Tibial artery (tissue), 4 donors: ENCODE measurements at places on chromosomes 7 and 10.

- DNase-seq = no peak
Observed at GRCh38 chr7:37719077-37719476, 35.5 kb downstream of the GPR141 start.

DNA sequence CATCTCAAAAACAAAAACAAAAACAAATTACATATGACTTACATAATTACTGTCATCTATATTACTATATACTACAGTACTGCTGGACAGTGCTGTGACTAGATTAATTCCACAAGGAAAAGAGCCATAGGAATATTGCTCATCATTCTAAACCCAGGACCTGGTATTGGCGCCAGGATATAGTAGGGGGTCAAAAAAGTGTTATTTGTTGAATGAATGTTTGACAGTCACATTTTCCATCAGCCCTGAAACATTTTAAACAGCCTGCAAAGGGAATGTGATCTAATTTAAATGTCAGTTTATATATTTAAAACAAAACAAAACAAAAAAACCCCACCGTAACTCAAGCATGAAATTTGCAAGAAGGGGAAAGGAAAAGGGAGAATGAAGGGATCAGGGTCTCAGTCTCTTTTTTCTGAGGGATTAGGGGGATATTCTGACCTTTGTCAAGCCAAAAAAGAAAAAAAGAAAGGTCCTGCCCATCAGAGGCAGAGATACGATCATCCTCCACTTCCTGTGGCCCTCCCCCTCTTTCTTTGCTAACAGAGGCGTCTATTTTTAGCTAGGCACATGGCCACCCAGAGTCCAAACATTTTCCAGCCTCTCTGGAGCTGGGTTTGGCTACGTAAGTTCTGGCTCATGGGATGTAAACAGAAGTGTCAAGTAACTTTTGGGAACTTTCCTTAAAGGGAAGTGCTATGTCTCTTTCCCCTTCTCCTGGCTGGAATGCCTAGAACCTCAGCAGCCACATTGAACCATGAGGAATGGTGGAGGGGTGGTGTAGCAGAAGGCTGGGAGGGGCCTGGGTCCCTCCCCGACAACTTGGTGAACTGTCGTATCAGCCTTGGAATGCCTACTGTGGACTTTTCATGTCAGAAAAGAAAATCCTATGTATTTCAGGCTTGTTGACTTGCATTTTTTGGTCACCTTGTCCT is 44.6 kb upstream of the DLG5 start:
- peak; percentile 92 for DNase-seq

- DNase-seq = no peak
Observed at GRCh38 chr10:78483641-78484040, 450.0 kb downstream of the RPS24 start.

GRCh38 chr7:5626498-5626897 is 155.0 kb downstream of the RNF216 start:
- no peak for DNase-seq

- no peak for DNase-seq
Observed at GRCh38 chr7:40311307-40311706, 176.5 kb downstream of the SUGCT start.

DNA sequence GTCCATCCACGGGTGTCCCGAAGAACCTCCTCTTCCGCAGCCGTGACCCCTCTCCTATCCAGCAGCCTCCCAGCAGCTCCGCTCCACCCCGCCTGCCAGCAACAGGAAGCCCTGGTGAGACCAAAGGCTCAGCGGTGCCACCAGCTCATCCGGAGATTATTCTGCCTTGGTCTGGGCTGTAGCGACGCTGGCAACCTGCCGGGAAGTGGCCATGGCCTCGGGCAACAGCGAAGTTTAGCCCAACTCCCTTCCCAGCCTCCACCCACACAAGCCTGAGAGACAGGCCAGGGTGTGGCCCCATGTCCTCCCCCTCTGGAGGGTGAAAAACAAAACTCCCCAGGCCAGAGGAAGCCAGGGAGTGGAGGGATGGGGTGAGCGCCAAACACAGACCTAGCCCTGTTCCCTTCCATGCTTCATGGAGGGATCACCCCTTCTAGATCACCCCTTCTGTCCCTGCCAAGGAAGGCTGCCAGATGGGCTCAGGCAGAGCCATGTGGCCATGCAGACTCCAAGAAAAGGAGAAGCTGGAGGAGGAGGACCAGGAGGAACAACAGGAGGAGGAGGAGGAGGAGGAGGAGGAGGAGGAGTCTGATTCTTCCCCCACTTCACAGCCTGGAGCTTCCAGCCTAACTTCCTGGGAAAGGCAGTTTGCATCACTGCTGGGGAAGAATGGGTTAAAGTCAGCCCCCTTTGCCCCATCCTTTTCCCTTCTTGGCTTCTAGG is 918 bp downstream of the CALHM2 start:
- peak; percentile 82 for DNase-seq

- no peak for DNase-seq
Observed at GRCh38 chr7:123070702-123071286, 75.3 kb upstream of the TAS2R16 start.

DNA sequence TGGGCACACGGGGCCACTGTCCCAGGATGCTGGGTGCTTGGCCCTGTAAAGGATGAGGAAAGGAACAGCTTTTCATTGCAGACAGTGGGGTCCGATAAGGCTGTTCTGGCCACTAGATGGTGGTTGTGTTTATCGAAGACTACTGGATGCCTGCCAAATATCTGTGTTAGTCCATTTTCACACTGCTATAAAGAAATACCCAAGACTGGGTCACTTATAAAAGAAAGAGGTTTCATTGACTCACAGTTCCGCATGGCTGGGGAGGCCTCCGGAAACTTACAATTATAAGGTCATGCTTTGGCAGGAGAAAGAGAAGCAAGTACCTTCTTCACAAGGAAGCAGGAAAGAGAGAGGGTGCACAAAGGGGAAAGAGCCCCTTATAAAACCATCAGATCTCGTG is 32.2 kb upstream of the GARS1 start:
- DNase-seq = no peak

DNA sequence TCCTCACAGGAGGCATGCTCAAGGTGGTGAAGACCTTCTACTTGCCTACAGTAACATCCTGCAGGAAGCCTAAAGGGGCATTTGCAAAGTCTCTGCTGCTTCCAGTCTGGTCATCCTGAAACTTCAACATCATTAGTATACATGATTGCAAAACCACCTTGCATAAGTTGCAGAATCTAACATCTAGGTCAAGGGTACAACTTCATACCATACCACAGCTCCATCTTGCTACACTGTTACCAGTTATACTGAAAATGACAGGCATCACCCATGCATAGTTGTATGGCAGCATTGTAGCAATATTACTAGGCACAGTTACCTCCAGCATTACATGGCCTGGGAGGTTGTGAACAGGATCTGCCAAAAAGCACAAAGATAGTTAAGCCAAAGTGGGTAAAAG is 13.7 kb upstream of the MACROH2A2 start:
- no peak for DNase-seq
